ENCODE measurements at places on chromosomes 16 and 17.

DNA sequence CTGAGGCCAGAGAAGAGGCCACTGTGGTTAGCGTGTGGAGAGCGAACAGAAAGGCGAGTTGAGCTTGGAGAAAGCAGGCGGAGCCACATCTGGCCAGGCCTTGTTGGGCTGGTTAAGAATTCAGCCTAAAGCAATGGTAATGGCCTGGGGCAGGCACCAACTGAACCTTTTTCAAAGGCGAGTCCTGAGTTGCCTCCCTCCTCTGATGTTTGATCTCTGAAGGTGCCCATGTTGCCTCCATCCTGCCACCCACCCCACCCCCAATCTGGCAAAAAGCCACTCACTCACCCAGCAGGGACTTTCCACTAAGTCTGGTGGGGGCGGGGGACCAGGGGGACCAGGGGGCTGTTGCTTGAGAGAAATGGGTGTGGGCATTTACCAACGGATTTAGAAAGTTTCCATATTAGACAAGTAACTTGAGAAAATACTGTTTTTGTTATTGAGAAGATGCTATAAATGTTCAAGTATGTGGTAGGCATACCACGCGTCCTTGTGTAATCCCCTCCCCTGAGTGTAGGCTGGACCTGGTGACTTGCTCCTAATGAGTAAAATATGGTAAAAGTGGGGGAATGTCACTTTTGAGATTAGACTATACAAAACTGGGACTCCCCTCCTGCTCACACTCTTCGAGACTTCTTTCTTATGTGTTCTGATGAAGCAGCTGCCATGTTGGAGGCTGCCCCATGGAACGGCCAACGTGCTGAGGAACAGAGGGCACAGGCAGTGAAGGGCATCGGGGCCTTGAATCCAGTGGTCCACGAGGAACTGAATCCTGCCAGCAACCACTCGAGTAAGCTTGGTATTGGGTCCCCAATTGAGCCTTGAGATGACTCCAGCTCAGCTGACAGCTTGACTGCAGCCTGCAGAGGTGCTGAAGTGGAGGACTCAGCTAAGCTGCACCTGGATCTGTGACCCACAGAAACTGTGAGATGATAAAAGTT lies 29.9 kb upstream of the TNS4 start:
- no peak for DNase-seq

GRCh38 chr16:3645108-3645503 lies 9.4 kb upstream of the DNASE1 start:
- DNase-seq = no peak

GRCh38 chr17:33284022-33284421 lies 9.1 kb downstream of the ASIC2 start:
- no peak for DNase-seq

DNA sequence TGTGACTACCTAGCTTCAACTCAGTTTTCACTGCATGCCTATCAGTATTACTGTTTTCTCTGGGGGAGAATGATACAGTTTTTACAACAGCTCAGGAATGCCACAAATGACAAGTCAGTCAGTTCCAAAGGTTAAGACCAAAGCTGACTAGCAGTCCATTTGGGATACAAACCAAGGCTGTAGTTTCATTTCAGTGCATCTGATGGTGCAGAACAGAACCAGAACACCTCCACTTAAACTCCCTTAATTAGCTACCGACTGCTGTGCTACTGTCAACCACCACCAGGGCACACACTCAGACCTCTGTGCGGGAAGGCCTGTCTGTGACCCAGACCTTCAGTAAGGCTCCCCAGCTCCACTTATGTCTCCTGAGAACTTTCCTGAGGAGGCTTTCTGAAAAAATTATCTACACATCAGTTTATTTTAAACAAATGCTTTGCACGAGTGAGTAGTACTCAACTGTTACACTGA lies 20.4 kb downstream of the NFE2L1 start:
- no peak for DNase-seq

GRCh38 chr16:70573451-70574121 lies 50.0 kb downstream of the SF3B3 start:
- DNase-seq = no peak

DNA sequence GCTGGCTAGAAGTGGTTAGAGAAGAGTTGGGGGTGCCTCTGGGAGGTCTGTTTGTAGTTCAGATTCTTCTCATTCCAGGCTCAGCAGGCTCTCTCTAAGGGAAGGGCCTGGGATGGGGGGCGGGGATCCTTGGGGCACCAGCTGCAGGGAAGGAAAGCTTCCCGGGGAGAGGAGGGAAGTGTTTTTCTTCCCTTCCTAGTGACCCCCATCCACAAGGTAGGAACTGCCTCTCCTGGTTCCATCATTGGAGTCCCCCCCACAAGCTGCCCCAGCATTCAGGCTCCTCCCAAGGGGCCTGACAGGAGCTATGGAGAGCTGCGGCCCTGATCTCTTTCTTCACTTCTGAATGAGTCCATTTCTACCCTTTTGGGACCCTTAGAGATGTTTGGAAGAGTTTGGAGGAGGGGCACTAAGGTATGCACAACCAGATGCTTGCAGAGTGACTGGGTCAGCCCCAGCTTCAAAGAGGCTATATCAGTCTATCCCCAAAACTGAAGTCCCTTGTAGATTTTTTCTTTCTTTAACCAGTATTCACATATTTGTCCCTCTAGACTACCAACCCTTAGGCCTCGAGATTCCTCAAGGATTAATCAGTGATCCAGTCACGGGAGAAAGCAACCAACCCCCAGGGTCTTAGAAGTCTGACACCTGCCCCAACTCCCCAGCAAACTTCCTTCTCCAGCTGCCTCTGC lies 13.9 kb upstream of the FZD2 start:
- DNase-seq = no peak

DNA sequence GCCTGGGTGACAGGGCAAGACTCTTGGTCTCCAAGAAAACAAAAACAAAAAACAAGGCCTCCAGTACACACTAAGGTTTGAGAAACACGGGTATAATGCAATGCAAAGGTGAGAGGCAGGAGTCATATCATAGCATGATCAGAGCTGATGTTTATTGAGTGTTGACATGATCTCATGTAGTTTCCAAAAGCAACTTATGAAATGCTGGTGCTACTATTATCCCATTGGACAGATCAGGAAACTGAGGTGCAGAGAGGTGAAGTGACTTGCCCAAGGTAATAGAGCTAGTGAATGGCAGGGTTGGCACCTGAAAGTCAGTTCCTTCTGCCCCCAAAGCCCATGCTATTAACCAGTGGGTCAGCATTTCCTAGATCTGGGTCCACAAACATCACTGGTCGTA lies 3.1 kb upstream of the NPIPB7 start:
- DNase-seq = no peak

GRCh38 chr16:10182222-10183053 lies at the start of gene GRIN2A:
Gene GRIN2A (minus strand): TSS chr16:10182428. CDS start chr16:10180411, 2,017 bp downstream.
- no peak for DNase-seq

DNA sequence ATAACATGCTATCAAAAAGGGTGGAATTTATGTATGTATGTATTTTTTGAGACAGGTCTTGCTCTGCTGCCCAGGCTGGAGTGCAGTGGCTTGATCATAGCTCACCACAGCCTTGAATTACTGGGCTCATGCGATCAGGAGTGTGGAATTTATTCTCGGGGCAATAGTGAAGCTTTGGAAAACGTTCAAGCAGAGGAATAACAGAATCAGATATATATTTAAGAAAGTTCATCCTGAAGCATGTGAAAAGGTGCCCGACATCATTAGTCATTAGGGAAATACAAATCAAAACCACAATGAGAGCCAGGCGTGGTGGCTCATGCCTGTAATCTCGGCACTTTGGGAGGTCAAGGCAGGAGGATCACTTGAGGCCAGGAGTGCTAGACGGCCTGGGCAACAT lies 7.7 kb upstream of the ITGAE start:
- no peak for DNase-seq

DNA sequence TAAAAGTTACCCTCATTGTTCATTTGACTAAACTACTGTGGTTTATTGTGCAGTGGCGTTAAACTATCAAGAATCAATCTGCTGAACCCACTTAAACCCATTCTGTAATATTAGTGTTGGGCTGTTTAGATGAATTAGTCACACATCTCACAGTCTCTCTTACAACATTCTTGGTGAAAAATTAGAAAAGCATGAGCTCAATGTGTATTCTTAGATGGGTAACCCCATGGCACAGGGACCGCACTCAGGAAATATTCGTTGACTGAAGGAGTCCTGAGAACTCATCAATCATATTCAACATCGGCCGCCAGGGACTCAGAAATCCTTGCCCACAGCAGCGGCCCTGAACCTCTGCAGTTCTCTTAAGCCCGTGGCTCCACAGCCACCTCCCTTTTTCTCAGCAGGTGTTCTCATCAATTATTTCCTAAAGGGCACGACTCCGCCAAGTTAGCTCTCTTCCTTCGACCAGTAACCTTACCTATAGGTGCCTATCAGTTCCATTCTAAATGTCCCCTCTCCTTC lies 155.6 kb downstream of the STX8 start:
- DNase-seq = no peak

Data from GOT3 (cell line).